ENCODE measurements at places on chromosomes 4 and X.

DNA sequence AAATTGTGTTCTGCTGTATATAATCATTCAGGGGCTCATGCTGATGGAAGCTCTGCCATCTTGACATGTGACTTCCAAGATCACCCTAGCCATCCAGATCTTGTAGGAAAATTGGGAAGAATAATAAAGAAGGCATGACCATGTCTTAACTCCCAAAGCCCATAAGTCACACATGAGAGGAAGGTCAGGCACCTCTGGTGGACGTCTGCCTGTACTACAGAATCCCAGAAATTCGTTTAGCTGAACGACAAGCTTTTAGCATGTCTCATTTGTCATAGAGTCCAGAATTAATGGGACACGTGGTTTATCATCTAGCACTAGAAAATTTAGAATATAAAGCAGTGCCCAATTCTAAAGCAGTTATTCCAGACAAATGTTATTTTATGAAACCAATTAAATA, 212.7 kb downstream of the CENPC start:
- no peak overlapping the region for H3K4me3 ChIP-seq
- no peak for DNase-seq
- no peaks in the 10 kb centered on the region for H3K4me1 ChIP-seq
- H3K36me3 ChIP-seq = no peaks in the 10 kb centered on the region

- H3K36me3 ChIP-seq = no peaks in the 10 kb centered on the region
- H3K4me3 ChIP-seq = no peak overlapping the region
- no peaks in the 10 kb centered on the region for H3K27me3 ChIP-seq
- no peak for DNase-seq
Observed at GRCh38 chrX:18410038-18410437, 15.4 kb upstream of the CDKL5 start.

GRCh38 chr4:2696423-2696822, 59.7 kb downstream of the TNIP2 start:
- H3K36me3 ChIP-seq = peaks cover 4% of the 10 kb centered on the region
- no peak for DNase-seq
- no peaks in the 10 kb centered on the region for H3K27me3 ChIP-seq
- H3K4me3 ChIP-seq = no peak overlapping the region
- no peak overlapping the region for H3K27ac ChIP-seq

DNA sequence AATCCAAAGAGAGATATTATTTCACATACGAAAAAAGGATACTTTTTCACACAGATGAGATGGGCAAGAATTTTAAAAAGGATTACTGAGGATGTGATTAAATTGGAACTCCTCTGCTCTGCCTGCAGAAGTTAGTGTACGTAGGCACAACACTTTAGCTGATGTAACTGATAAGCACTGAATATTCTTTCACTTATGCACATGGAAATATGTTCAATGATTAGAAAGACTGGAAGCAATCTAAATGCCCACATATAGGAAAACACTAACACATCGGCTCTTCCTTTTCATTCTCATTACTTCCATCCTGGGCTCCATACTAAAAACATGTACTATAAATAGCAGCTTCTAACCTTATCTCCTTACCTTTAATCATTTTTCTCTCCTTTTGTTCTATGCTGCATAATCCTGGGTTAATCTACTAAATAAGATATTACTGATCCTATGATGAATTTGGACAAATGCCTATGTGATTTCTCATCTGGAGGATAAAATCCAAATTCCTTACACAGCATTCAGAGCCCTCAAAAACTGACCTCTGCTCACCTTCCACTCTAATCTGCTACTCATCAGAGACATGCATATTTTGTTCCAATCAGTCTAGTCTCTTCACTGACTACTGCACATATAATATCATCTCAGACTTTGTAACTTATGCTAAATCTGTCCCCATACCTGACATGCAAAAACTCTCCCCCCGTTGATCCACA, 197.8 kb downstream of the PDGFC start:
- DNase-seq = no peak
- H3K4me3 ChIP-seq = no peak overlapping the region
- H3K36me3 ChIP-seq = no peaks in the 10 kb centered on the region
- H3K27ac ChIP-seq = no peak overlapping the region
- H3K4me1 ChIP-seq = no peaks in the 10 kb centered on the region
- H3K27me3 ChIP-seq = no peaks in the 10 kb centered on the region

DNA sequence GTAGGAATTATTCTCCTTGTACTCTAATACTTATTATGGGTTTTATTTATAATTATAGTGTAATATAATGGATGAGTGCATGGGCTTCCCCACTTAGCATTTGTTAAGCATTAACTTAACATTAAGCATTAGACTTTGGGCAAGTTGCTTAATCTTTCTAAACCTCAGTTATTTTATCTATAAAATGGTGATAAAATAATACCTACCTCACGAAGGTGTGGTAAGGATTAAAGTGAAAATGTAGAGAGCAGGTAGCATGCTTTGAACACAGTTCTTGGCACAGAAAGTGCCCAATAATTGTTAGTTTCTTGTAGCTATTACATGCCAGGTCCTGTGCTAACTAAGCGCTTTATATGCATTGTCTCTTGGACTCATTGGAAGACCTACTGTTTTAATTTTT, 2.6 kb downstream of the MSMO1 start:
- H3K36me3 ChIP-seq = no peaks in the 10 kb centered on the region
- no peak overlapping the region for H3K27ac ChIP-seq
- no peaks in the 10 kb centered on the region for H3K4me1 ChIP-seq

DNA sequence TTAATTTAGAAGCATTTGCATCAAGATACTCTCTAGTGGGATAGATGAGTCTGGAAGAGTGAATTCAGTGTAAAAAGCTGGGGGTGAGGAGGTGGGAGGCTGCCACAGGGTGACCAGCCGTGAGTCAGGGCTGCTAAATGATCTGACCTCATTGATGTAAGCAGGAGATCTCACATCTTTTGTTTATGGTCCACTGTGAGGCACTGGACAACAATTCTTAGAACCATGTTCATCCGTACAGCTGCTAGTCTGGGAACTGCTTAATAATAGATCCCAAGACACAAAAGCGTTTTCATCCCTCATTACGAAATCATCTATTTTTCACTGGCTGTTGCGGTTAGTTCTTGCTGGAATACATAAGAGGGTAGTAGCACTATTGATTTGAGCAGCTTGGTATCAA, 14.1 kb downstream of the KLF3 start:
- no peak for DNase-seq
- H3K27me3 ChIP-seq = no peaks in the 10 kb centered on the region
- H3K36me3 ChIP-seq = peaks cover 7% of the 10 kb centered on the region
- peaks cover 2% of the 10 kb centered on the region for H3K4me1 ChIP-seq
- H3K4me3 ChIP-seq = no peak overlapping the region

GRCh38 chrX:108331126-108331909, 106.9 kb downstream of the COL4A6 start:
- H3K36me3 ChIP-seq = no peaks in the 10 kb centered on the region
- H3K4me1 ChIP-seq = no peaks in the 10 kb centered on the region
- DNase-seq = no peak
- H3K27ac ChIP-seq = no peak overlapping the region

GRCh38 chr4:168220893-168221292, 97.7 kb downstream of the DDX60 start:
- no peak overlapping the region for H3K27ac ChIP-seq
- H3K4me3 ChIP-seq = no peak overlapping the region
- H3K36me3 ChIP-seq = no peaks in the 10 kb centered on the region
- no peaks in the 10 kb centered on the region for H3K27me3 ChIP-seq

DNA sequence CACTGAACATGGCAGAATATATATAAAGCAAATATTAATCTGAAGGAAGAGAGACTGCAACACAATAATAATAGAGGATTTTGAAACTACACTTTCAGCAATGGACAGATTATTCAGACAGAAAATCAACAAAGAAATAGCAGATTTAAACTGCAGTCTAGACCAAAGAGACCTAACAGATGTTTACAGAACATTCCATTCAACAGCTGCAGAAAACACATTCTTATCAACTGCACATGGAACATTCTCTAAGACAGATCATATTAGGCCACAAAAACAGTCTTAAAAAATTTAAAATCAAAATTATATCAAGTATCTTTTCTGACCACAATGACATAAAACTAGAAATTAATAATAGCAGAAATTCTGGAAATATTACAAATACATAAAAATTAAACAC, 27.1 kb downstream of the CENPE start:
- H3K4me3 ChIP-seq = no peak overlapping the region
- no peaks in the 10 kb centered on the region for H3K27me3 ChIP-seq
- no peaks in the 10 kb centered on the region for H3K4me1 ChIP-seq
- no peaks in the 10 kb centered on the region for H3K36me3 ChIP-seq
- no peak for DNase-seq

GRCh38 chrX:50698944-50699343, 115.0 kb downstream of the SHROOM4 start:
- no peak for DNase-seq
- H3K27ac ChIP-seq = no peak overlapping the region
- no peaks in the 10 kb centered on the region for H3K27me3 ChIP-seq
- no peaks in the 10 kb centered on the region for H3K4me1 ChIP-seq
- no peak overlapping the region for H3K4me3 ChIP-seq

DNA sequence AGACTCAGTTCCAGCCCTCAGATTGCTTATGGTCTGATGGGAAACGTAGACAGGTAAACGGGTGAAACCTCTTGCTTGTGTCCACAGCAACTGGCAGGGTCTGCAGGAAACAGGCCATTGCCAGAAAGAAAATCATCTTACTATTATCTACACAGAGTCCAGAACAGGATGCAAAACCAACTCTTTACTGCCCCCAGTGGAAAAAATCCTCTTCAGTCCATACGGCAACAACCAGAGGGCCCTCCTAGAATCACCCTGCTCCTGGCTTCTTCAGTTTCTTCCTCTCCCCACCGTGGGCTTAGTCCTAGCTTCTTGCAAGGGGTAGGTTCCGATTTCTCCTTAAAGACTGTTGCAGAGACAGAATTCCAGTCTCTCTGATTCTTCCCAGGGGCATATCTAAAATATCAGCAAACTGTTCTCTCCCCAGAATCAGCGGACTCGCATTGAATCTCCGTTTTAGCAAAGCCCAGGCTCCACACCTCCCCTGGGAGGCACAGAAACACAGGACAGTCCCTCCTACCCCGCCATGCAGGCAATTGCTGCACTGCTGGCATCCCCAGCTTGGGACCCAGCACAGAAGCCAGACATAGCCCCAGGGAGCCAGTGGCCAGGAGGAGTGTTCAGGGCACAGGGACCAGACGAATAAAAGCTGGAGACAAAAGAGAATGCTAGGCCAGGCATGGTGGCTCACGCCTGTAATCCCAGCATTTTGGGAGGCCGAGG, 41.0 kb upstream of the SH3RF1 start:
- no peaks in the 10 kb centered on the region for H3K27me3 ChIP-seq
- no peak overlapping the region for H3K4me3 ChIP-seq
- H3K27ac ChIP-seq = no peak overlapping the region
- H3K36me3 ChIP-seq = no peaks in the 10 kb centered on the region
- H3K4me1 ChIP-seq = no peaks in the 10 kb centered on the region

GRCh38 chr4:83629945-83630721, 94.2 kb downstream of the GPAT3 start:
- DNase-seq = no peak
- no peaks in the 10 kb centered on the region for H3K4me1 ChIP-seq
- no peaks in the 10 kb centered on the region for H3K36me3 ChIP-seq
- no peak overlapping the region for H3K27ac ChIP-seq
- H3K27me3 ChIP-seq = no peaks in the 10 kb centered on the region
- H3K4me3 ChIP-seq = no peak overlapping the region

DNA sequence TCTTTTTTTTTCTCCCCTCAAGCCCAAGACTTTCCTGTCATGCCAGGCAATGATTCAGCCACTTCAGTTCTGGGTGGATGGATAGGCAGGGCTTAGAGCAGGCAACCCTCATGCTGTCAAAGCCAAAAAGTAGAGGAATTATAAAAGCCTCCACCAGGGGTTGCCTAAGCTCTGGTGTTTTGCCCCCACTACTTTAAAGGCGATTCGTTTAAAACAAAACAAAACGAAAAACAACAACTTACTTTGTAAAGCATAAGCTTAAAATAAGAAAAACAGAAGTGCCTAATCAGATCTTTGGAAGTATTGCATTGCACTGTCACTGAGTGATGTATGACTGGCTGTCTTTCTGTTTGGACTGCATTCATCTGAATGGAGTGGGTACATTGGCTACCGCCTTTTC, 5.3 kb upstream of the IDS start:
- DNase-seq = no peak
- no peaks in the 10 kb centered on the region for H3K4me1 ChIP-seq
- H3K27ac ChIP-seq = no peak overlapping the region
- H3K4me3 ChIP-seq = no peak overlapping the region

GRCh38 chr4:148376151-148376550, 66.1 kb downstream of the NR3C2 start:
- no peak overlapping the region for H3K27ac ChIP-seq
- no peaks in the 10 kb centered on the region for H3K36me3 ChIP-seq
- no peak for DNase-seq
- no peaks in the 10 kb centered on the region for H3K27me3 ChIP-seq

- no peak overlapping the region for H3K4me3 ChIP-seq
- H3K36me3 ChIP-seq = no peaks in the 10 kb centered on the region
- H3K4me1 ChIP-seq = no peaks in the 10 kb centered on the region
- H3K27ac ChIP-seq = no peak overlapping the region
- no peak for DNase-seq
Observed at GRCh38 chrX:50067435-50068284, 133.1 kb downstream of the AKAP4 start.

Measured in breast epithelium (tissue), 4 donors.